ENCODE measurements at places on chromosomes 3 and 15.

GRCh38 chr3:123758081-123758564 is 126.0 kb downstream of the MYLK start:
- no peak for DNase-seq

- DNase-seq: no peak
Observed at GRCh38 chr15:38263996-38264395, 11.4 kb downstream of the SPRED1 start.

- no peak for DNase-seq
Observed at GRCh38 chr15:79060175-79060574, 30.4 kb downstream of the RASGRF1 start.

GRCh38 chr3:66552846-66553245 is 52.0 kb upstream of the LRIG1 start:
- DNase-seq: no peak

DNA sequence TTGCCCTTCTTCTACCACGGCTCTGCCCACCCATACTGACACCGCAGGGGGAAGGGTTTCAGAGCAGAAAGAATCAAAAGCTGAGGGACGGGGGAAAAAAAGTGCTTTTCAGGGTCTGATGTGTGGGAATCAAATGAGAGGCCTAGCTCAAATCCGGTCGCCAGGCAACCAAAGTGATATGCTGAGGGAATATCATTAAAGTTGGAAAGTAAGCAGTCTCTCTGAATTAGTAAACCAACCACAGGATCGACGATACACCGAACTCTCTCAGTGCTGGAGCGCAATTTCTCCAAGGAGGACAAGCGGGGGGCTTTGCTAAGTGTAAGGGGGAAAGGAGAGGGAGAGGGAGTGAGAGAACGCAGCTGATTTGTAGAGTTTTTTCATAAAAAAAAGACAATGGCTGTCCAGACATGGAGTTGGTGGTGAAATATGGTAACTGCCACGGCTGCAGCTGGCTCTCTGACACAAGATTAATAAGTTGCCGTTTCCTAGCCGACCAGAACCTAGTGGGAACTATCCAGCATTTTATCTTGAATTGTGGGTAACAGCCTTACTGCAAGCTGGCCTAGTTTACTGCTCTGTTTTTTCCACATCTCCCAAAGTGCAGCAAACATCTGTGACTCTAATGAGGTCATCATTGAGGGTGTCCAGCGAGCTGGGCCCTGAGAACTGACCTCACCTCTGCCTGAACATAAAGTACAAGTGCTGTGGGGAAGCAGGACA is 530.2 kb downstream of the SOX2 start:
- DNase-seq: no peak

GRCh38 chr3:195186041-195186709 is 84.8 kb downstream of the XXYLT1 start:
- DNase-seq: no peak

- DNase-seq: no peak
Observed at GRCh38 chr3:55305696-55306485, 181.2 kb downstream of the WNT5A start.

DNA sequence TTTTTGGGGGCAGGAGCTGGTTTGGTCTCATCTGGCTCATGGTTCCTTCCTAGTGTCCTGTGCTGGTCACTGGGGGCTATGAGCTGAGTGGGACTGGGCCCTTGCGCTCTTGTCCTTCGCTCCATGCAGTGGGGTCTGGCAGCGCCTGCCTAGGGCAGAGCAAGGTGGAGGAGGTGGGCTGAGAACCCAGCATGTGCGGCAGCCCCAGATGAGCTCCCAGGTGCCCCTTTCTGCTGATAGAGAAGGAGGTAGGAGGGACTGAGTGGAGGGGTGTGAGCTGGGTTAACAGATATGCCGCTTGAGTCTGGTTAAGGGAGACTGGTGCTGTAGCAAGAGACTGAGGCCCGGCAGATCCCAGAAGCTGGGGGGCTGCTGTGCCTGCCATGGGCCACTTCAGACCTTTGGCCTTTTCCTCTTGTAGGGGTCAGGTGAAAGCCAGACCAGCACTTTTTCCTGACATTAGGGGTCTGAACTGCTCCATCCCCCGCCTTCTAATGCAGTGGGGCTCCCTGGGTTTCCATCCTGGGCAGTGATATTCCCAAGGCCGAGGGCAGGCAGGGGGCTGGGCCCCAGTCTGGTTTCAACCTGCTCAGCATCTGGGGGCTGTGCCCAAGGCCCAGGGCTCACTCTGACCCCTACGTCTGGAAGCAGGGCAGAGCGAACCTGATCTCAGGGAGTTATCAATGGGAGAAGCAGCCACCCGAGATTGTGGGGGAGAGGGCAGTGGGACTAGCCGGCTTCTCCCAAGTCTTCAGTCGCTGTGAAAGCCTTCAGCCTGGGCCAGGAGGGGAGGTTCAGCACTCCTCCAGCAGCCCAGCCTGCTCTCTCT is 62.9 kb upstream of the PRR23C start:
- no peak for DNase-seq

- DNase-seq: no peak
Observed at GRCh38 chr15:87743562-87743961, 513.0 kb downstream of the NTRK3 start.

DNA sequence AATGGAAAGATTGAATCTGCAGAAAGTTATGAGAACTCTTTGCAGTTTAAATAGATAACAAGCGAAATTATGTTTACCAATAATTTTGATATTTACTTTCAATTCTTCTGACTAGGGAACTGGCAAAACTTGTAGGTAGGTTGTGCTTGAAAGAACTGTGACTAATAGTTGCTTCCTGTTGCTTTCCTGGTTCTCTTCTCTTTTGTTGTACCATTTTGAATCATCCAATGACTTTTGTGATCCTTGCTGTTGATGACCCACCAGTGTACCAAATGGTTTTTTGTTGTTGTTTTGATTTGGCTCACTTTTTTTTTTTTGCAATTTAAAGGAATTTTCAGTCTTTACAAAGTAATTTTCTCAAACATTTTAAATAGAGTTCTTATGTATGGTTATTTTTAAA is 64.9 kb upstream of the DCBLD2 start:
- DNase-seq: no peak

Measured in activated CD8-positive, alpha-beta memory T cell treated with anti-CD3 and anti-CD28 coated beads, Interleukin-2, amount 50 U/mL, for 4 hours (primary cell).